ENCODE measurements at places on chromosomes 16 and 17.
A peak's percentile ranks its signal among the peaks of the same experiment; 100 is the strongest.

DNA sequence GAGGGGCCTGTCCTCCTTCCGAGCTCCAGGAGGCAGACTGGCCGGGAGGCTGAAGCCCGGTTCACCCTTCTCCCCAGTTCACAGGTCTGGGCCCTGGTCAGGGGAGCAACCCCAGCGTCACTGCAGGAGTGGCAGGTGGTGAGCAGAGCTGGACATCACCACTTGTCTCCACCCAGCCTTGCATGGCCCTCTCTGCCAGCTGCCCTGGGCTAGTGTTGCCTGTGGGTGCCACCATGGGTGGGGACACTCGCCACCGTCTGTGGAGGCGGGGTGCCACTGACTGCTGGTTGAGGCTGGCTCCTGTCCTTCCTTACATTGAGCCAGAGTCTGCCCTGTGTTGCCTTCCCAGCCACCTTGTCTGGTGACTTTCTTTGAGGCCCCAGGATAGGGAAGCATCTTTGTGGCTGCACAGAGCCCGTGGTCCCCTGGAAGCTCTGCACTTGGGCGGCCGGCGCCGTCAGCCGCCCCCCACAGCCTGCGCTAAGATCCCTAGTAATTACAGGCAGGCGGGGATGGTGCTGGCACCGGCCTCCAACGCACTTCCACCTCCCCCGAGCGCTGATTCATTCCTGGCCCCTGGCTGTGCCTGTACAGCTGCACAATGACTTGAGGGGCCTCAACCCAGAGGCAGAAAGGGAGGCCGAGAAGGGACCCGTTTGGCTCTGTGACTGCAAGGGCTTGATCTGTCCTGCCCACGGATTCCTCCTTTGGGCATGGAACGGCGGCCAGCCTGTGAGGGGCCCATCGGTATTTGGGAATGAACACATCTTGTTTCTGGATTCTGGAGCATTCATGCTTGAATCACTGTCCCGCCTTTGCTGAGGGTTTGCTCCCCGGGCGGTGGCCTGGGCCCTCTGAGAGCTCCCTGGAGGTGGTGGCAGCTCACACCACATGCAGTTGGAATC, 5.2 kb downstream of the BAIAP2 start:
- DNase-seq: no peak

- no peak for DNase-seq
These were observed 37.5 kb upstream of the KCNJ16 start for GRCh38 chr17:70037498-70037897.

- no peak for DNase-seq
These were observed 29.4 kb upstream of the CACNG5 start for GRCh38 chr17:66805567-66805966.

DNA sequence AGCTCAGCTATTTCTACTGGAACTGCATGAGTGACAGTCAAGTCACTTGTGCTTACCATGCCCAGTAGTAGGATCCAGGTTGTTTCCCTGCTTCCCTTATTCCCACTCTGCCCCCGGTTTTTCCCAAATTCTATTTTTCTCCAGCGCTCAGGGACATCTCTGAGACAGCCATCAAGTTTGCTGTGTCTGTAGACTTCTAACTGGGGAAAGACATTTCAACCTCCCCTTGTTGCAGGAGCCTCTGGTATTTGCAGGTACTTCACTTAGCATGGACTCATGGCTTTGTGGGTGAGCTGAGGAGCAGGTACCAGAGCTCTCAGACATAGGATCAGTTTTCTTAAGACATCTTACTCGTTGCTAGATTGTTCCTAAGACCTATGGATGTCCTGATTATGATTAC, 801.6 kb upstream of the RBFOX1 start:
- no peak for DNase-seq

DNA sequence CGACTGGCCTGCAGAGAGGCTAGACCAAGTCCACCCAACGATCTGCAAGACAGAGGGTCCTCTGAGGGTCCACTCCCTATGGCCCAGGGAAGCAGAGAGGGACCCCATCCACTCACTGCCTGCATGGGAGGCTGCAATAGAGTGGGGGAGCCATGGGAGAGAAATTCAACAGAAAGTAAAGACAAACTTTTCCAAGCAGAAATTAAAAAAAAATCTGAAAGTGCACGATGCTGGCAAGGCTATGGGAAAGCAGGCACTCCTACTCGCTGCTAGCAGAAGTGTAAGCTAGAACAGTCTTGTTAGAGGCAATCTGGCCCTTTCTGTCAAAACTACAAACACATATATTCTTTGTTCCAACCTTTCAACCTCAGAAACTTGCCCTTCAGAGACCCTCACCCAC, 85.4 kb downstream of the GAS7 start:
- no peak for DNase-seq

- no peak for DNase-seq
These were observed 38.4 kb downstream of the ADAMTS18 start for GRCh38 chr16:77396461-77396860.

DNA sequence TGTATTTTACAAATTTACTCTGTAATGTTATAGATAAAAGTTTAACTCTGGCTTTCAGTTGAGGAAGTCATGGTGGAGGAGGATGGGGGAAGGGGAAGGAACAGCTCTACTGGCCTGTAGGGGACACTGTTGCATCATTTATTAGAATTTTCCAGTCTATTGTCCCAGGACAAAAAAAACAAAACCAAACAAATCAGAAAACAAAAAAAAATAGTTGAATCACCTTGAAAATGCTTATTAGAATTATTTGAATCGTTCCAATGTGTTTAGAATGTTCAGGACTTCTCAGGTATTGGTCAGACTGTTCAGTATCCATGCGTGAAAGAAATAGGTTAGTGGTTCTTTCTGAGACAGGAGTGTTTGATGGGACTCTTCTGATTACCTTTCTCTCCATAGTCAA, 242.0 kb downstream of the FTO start:
- no peak for DNase-seq

DNA sequence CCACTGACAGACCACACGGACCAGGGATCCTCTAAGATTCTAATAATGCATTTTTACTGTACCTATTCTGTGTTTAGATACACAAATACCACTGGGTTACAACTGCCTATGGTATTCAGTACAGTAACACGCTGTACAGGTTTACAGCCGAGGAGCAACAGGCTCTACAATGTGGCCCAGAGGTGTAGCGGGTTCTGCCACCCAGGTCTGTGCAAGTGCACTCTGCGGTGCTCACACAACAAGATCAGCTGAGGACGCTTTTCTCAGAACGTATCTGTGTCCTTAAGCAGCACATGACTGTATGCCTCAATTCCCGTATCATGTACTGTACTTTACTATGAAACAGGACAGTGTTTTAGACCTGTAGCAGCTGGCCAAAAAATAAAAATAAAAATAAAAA, 6.5 kb downstream of the ZCCHC14 start:
- DNase-seq: no peak

GRCh38 chr17:6666077-6666521, 14.5 kb downstream of the C17orf100 start:
- no peak for DNase-seq

GRCh38 chr17:31289790-31290189, 7.2 kb downstream of the OMG start:
- DNase-seq: no peak

DNA sequence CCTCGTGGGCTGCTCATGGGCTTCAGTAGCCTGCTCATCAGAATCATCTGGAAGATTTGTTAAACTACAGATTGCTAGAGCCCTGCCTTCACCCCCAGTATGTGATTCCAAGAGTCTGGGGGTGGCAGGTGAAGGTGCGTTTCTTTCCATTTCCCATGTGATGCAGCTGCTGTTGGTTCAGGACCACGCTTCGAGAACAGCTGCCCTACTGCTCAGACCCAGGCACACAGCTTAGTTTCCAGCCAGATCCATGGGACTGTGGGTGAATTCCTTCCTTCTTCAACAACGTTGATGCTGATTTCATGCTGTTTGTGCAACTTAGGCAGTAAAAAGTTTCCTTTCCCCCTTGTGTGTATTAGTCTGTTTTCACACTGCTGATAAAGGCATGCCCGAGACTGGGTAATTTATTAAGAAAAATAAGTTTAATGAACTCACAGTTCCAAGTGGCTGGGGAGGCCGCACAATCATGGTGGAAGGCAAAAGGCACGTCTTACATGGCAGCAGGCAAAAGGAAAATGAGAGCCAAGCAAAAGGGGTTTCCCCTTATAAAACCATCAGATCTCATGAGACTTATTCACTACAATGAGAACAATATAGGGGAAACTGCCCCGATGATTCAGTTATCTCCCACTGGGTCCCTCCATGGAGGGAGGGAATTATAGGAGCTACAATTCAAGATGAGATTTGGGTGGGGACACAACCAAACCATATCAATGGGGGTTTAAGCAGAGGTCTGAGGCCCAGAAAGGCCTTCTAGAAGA, 159.2 kb downstream of the XYLT1 start:
- no peak for DNase-seq

GRCh38 chr17:20218272-20218671, 209.1 kb downstream of the SPECC1 start:
- DNase-seq: no peak

- no peak for DNase-seq
These were observed at the start of gene B3GNT9 for GRCh38 chr16:67150833-67151396. Gene B3GNT9 (minus strand): TSS chr16:67150998. CDS start chr16:67150485, 513 bp downstream.

DNA sequence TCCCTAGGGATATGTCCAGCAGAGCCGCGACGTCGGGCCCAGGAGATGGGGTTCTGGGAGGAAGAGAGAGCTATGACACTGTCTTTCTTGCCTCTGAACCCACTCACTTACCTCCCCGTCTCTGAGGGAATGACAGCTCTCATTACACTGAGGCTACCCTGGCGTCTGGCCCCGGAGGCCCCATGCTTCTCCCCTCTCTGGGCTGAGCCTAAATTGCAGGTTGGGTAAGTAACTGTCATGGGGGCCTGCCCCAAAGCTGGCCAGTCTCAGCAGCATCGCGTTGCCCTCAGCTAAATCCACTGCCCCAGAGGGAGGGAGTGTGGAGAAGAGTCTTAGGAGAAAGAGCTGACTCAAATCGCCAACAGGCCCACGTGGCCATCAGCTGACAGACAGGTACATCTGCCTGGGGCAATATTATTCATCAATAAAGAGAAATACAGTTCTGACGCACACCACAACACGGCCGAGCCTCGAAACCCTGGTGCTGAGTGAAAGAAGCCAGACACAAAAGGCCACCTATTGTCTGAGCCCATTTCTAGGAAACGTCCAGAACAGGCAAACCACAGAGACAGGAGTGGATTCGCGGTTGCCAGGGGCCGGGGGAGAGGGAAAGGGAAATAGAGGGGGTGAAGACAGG, 156.4 kb downstream of the C16orf95 start:
- no peak for DNase-seq

GRCh38 chr17:48036693-48037035, 933 bp downstream of the COPZ2 start:
- DNase-seq: no peak

DNA sequence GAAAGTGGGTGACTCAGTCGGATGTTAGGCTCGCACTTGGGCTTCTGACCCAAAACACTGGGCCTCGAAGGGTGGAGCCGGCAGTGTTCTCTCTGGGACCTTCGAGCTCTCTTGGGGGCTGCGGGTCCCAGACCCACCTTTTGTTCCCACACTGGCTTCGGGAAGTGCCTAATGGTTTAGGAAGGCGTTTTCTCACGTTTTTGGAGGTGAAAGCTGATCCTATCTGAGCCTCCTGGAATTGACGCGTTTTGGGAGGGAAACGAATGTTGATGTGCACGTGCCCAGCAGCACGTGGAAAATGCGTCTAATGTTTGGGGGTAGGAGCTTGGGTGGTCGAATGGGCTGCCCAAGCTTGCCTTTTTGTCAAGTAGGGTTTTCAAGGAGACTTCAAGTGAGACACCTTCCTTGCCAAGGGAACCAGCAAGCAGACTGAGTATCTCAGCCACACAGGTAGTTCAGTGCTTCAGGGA, 666 bp downstream of the HGS start:
- DNase-seq: no peak

DNA sequence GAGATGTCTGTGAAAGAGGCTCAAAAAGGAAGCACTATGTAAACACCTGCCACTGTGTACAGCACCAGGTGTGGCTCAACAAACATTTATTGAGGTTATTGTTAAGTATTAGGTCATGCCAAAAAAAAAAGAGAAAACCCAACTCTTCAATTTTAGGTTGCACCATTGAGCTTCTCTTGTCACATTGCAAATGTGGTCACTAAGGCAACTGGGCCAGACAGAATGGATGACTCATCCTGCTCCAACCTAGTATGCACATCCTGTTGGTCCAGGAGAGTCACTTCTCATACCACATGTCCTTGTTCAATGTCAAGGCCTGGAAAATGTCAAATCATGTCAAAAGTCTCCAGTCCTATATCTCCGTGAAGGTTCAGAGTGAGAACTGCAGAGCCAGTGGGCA, 25.0 kb downstream of the HOXB1 start:
- peak; percentile 16 for DNase-seq

DNA sequence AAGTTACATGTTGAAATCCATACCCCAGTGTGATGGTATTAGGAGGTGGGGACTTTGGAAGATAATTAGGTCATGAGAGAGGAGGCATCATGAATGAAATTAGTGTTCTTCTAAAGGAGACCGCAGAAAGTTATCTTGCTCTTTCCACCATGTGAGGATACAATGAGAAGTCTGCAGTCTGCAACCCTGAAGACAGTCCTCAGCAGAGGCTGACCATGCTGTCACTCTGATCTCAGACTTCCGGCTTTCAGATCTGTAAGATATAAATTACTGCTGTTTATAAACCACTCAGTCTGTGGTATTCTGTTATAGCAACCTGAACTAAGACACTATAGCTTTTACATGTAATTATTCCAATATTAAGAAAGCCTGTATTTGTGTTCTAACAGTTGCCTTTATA, 116.7 kb upstream of the CES5A start:
- no peak for DNase-seq

- no peak for DNase-seq
These were observed 32.4 kb downstream of the TBC1D3B start for GRCh38 chr17:36144014-36144413.

GRCh38 chr17:4899341-4900230, at the start of gene C17orf107:
Gene C17orf107 (plus strand): TSS chr17:4899536. CDS start chr17:4899763, 227 bp downstream.
- DNase-seq: peak; percentile 86
